ENCODE measurements at places on chromosomes 3 and 15.

GRCh38 chr15:66747886-66748707 is 46.1 kb downstream of the SMAD6 start:
- no peak for DNase-seq

DNA sequence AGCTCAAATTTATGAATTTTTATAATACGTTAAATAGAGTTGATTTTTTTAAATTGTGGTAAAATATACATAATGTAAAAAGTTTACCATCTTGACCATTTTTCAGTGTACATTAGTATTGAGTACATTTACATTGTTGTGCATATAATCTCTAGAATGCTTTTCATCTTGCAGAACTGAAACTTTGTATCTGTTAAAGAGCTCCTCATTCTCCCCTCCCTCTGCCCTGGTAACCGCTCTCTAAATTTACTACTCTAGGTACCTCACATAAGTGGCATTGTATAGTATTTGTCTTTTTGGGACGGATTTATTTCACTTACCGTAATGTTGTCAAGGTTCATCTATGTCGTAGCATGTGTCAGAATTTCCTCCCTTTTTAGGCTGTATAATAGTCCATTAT is 13.6 kb downstream of the TBC1D23 start:
- no peak for DNase-seq

DNA sequence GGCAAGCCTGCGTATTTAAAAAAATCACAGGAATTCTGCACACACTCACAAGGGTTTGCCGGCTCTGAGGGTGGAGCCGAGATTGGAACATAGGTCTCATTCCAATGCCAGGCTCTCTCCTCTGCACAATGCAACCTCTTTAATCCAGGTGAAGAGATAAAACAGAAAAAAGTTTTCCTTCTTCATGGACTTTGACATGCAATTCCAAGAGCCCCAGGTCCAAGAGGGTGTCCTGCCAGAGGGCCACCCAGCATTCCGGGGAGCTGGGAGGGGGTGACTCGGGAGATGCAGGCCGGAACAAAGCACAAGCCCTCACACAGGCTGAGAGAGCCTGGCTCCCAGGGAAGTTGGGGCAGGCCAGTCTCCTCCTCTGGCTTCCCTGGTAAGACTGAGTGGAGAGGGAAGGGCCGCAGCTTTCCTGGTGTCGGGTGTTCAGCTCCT is 6.7 kb upstream of the SLC12A8 start:
- no peak for DNase-seq

- DNase-seq, result no peak
These were observed 33.1 kb downstream of the ARIH2 start for GRCh38 chr3:48951764-48952163.

DNA sequence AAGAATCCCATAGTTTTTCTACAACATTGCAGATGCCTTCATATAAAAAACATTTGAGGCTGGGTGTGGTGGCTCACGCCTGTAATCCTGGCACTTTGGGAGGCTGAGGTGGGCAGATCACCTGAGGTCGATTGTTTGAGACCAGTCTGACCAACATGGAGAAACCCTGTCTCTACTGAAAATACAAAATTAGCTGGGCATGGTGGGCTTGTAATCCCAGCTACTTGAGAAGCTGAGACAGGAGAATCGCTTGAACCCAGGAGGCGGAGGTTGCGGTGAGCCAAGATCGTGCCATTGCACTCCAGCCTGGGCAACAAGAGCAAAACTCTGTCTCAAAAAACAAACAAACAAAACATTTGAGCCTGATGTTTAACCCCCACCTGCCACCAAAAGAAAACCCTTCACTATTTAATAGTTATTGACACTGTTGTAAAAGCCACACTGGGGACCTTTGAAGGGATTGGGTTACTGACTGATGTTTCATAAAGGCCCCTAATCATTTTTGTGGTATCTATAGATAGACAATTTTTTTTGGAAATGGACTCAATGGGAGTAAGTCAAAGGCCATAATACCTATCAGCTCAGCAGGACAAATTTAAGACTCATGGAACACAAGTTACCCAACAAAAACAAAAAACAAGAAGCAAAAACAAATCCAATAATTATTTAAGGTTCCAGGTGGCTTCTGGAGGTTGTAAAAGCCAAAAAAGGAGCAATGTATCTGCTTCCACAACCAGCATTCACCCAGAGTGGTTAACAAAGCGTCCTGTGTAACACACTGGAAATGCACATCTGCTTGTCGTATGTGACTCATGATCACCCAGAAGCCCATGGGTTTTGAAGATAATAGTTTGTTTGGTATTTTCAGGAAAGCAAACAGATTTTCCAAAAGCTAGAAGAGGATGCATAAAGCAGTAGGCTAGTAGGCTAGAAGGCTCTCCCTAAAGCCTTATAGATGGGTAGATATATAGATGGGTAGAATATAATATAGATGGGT is 41.2 kb downstream of the CDCP1 start:
- no peak for DNase-seq

GRCh38 chr15:40789119-40789518 is 17.8 kb upstream of the ZFYVE19 start:
- DNase-seq, result no peak

GRCh38 chr3:196220991-196221390 is 4.7 kb downstream of the SLC51A start:
- no peak for DNase-seq

DNA sequence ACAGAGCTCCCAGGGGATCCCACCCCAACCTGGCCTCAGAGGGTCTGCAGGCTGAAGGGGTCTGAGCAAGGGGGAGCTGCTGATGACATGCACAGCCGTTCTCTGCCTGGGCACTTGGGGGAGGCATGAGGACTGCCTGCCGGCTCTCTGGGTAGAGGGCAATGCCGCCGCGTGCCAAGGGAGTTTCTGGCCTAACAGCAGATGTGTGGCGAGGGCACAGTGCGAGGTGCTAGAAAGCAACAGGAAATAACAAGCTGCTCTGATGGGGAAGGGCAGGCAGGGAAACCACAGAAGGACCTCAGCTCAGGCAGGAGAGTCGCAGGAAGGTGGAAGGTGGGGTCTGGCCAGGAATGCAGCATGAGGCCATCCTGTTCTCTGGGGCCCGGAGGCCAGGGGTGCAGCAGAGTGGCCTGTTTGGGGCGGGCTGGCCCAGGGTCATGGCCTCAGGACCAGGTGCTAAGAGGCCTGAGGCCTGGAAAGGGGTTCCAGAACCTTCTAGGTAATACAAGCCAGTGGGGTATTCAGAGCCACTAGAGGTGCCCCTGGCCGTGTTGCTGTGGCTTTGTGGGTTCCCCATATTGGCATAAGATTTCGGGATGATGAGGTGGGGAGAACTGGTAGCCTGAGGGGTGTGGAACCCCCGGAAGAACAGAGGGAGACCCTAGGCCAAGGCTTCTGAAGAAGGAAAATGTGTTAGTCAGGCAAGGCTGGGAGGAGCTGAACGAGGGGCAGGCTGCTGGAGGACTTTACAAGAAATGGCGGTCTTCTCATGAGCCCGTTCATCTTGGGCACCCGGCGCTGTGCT is 41.2 kb downstream of the RGMA start:
- peak; percentile 29 for DNase-seq

DNA sequence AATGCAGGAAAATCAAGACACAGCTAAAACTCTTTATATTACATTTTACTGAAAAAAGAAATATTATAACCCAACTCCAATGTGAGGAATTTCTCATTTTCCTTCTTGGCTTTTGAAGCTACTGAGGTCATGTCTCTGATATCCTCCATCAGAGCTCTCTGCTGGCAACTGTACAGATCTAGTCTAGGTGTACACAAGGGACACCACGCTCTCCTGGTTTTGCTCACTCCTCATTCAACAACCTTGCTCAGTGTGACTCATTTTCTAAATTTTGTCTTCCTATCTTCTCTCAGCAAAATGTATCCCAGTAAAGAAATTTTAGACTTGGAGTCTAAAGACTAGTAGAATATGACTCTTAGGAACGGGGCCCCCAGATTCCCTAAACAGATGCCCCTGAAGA is 144.3 kb downstream of the KCNMB2 start:
- no peak for DNase-seq

All from CD4-positive, alpha-beta T cell (primary cell).